ENCODE measurements at places on chromosomes 4 and X. TPM values are rescaled to one million over a fixed set of nuclear protein-coding genes. Genes with fewer than 3 reads are reported as not detected.

GRCh38 chrX:25726539-25726938 lies 411.6 kb upstream of the MAGEB18 start:
- DNase-seq = no peak

DNA sequence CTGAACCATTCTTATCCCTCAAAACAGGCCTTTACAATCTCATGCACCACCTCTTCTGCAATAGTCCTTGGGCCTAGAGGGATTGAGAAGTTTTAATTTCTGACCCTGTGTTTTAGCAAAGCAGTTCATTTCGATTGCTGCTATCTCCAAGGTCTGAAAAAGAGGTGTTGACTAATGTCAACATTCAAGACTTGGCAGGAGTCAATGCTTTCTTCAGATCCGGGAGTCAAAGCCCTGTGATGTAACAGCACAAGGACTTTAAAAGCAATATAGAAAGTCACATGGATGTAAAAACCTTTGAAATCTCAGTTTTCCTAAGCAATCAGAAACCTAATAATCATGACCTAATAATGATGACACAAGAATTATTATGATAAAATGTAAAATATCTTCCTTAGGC lies 133.8 kb downstream of the ADAM29 start:
- DNase-seq = no peak

DNA sequence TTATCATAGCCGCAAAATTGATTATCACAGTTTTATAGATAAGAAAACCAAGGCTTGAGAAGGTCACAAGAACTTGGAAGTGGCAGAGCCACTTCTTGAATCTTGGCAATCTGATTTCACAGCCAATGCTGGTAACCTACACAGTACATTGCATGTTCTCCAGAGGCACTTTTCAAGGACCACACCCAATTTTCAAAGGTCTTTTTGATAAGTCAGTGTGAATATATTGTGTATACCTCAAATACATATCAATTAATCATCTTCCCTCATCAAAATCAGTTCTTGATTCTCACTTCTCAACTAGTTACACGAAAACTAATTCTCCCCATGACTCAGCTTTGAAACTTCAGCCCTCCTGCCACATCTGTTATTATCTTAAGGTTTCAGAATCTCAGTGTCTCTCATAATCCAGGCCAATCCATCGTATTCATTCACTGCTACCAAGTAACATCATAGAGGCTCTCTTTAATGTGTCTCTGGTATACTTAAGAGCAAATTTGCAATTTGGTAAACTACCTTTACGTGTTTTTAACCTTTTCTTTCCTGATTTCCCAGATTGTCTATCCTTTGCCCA lies 16.8 kb downstream of the CAMK2D start:
- DNase-seq = no peak

GRCh38 chrX:54807524-54808108 lies at the start of gene MAGED2:
TSS of gene MAGED2 (plus strand) at chrX:54807745. CDS start at chrX:54809332, 1,587 bp downstream.
- DNase-seq = peak; percentile 20

- no peak for DNase-seq
Measured at GRCh38 chr4:127498366-127498765, 134.4 kb upstream of the INTU start.

- no peak for DNase-seq
Measured at GRCh38 chr4:184282895-184283654, 65.4 kb upstream of the ENPP6 start.

GRCh38 chr4:77367638-77368037 lies 210.6 kb downstream of the CCNG2 start:
- DNase-seq = no peak

Gene SOWAHD
- total RNA-seq = 1.8 TPM
